Stimulated activated CD8-positive, alpha-beta memory T cell treated with anti-CD3 and anti-CD28 coated beads, Interleukin-4, amount 100 ng/mL, for 4 hours (primary cell): ENCODE measurements at places on chromosomes 1 and 21.

DNA sequence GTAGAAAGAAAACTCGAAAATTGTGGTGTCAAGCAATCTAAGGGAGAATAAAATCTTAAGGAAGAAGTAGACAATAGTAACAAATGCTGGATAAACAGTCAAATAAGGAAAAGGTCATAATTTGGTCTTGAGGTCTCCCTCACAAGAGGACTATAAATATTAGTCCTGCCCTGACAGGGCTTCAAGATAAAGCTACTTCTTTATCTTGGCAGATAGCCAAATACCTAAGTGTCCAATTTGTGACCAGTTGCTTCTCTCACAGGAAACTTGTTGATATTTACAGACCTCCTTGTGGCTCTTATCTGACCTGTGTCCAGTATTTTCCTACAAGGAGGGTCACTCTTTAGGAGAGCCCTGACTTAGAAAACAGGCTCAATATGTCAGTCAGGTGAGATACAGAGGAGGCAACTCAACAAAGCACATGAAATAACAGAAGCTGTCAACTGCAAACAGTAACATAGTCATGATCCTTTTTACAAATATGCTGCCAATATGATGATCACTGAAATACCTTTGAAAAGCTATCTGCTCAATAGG is 88.8 kb downstream of the TNNI3K start:
- DNase-seq, result no peak

- DNase-seq, result no peak
Measured at GRCh38 chr1:204529371-204529895, 13.2 kb downstream of the MDM4 start.

DNA sequence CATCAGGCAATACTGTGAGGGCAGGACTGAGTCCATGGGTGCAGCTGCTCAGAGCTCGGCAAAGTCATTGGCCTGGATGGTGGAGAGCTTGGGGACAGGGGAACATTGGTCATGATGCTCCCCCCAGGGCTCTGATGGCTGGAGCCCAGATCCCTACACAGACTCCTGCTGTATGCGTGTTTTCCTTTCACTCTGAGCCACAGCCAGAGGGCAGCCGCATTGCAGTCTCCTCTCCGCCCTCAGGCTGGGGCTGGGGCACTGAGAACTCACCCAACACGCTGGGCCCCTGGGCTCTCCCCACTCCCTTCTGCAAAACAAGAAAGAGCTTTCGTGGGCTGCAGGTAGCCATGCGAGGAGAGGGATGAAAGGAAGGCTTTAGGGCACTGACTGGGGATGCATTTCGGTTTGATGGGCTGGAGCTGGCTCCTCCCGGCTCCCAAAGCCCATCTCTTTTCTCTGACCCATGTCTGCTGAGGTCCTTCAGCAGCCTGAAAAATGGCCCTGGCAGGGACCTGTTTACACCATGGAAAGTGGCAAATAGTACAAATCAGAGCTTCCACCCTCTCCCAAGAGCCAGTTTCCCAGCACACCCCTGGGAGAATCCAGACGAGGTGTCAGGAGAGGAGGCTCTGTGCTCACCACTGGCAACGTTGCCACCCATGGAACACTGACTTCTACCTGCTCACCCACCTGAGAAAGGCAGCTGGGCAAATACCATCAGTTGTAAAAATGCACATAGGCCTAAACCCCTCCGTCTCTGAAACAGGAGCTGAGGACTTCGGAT is 43.8 kb downstream of the CAPN2 start:
- DNase-seq, result no peak

DNA sequence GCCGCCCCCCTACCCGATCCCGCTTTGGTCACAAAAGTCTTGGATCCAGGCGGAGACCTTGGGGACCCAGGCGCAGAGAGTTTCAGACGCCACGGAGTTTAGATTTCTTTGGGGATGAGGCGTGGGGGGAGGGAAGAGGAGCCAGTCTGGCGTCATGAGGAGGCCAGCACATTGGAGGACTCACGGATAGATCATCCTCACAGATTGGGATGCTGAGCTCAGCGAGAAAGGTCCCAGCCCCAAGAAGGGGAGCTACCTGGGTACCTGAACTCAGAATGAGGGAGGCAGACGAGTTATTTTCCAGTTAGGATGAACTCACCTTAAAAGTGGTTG is 393 bp downstream of the ELAPOR1 start:
- no peak for DNase-seq
